ENCODE measurements at places on chromosomes 5 and 9.
A peak's percentile ranks its signal among the peaks of the same experiment; 100 is the strongest.

DNA sequence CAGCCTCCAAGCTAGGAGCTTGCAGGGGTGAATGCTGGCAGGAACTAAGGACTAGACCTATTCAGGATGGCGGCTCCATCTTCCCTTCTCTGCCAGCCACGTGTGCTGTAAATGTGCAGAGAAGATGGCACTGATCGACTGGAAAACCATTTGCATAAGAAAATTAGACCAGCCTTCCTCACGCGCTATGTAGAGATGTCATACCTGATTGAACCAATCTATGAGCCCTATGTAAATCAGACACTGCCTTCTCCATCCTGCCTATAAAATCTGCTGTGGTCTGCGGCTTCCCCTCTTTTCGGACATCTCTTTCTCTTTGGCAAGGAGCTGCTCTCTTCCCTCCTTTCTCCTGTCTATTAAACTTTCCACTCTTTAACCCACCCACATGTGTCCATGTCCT, 91.6 kb downstream of the NPR3 start:
- H3K36me3 ChIP-seq: no peaks in the 10 kb centered on the region
- no peaks in the 10 kb centered on the region for H3K4me1 ChIP-seq
- H3K27me3 ChIP-seq: no peaks in the 10 kb centered on the region
- no peak overlapping the region for H3K27ac ChIP-seq
- no peak overlapping the region for H3K4me3 ChIP-seq

GRCh38 chr9:27799326-27799725, 226.0 kb upstream of the C9orf72 start:
- no peak overlapping the region for H3K4me3 ChIP-seq
- no peaks in the 10 kb centered on the region for H3K27me3 ChIP-seq
- H3K36me3 ChIP-seq: no peaks in the 10 kb centered on the region
- no peaks in the 10 kb centered on the region for H3K4me1 ChIP-seq

DNA sequence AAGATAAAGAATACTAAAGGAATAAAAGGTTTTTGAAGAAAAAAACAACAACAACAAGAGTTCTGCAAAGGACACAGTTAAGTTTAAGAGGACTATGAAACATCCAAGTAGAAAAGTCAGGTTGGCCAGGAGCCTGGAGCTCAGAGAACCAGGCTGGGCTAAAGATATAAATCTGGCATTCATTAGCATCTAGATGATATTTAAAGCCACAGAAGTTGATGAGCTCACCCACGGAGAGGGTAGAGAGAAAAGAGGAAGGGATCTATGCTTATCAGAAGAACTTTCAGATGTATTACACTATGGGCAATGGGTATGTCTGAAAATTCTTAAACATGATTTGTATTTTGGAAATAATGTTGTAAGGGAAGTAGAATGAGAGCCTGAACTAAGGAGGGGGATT, 9.9 kb downstream of the MIER3 start:
- no peaks in the 10 kb centered on the region for H3K27me3 ChIP-seq
- peaks cover 12% of the 10 kb centered on the region for H3K36me3 ChIP-seq
- no peak overlapping the region for H3K4me3 ChIP-seq
- H3K4me1 ChIP-seq: no peaks in the 10 kb centered on the region

DNA sequence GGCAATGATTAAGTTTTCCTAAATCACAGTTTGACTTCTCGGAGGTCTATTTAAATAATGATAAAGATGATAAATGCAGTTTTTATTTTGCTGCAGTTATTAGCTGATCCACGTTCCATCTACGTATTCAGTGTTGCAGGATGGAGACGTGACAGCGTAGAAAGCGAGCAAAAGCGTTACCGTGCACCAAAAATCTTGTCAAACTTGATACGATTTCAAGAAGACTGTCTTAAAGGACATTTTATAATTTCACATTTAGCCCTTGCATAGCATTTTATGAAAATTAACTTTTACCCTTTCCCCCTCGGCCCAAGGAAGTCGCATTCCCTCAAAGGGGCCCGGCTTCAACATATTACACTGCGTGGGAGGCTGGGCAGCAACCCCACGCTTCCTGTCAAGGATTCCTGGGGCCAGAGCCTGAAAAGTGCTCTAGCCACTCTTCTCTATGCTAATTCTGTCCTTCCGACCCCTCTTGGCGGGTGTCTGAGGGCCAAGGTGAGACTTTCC, 7.1 kb upstream of the PURA start:
- H3K36me3 ChIP-seq: no peaks in the 10 kb centered on the region
- peak overlapping the region; percentile 98 for H3K27ac ChIP-seq
- DNase-seq: no peak
- H3K27me3 ChIP-seq: no peaks in the 10 kb centered on the region
- H3K4me3 ChIP-seq: peak overlapping the region; percentile 75
- H3K4me1 ChIP-seq: peaks cover 11% of the 10 kb centered on the region

DNA sequence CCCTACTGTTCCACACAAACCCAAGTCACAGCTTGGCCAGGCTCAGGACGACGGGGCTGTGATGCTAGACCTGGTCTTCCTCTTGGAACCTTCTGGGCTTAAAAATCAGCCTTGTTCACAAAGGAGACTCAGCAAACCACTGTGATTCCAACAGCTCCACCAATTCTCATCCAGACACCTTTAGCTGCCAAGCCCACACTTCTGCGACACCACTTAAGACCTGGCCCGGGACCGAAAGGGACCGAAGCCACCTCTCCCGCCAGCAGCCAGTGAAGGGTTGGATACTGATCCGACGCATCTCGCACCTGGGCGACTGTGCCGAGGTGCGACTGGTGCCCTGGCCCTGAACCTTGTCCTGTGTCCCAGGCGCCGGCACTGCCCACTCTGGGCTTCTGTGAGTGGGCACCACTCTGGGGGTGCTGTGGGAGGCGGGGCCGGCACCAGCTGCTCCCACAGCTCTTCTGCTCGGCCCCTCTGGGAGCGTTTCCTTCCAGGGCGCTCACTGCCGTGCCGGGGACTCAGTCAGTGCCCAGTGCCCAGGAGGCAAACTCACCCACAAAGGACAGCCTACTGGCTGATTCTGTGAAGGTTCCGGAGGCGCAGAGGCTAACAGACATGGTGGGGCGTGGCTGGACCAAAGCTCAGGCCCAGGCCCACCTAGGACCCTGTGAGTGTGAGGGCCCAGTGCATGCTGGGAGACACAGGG, 50.9 kb downstream of the EXD3 start:
- H3K4me3 ChIP-seq: no peak overlapping the region
- H3K36me3 ChIP-seq: no peaks in the 10 kb centered on the region
- no peaks in the 10 kb centered on the region for H3K4me1 ChIP-seq
- no peak for DNase-seq
- no peaks in the 10 kb centered on the region for H3K27me3 ChIP-seq
- H3K27ac ChIP-seq: no peak overlapping the region

- H3K27ac ChIP-seq: no peak overlapping the region
- H3K4me1 ChIP-seq: no peaks in the 10 kb centered on the region
- no peak for DNase-seq
- no peaks in the 10 kb centered on the region for H3K36me3 ChIP-seq
- H3K27me3 ChIP-seq: no peaks in the 10 kb centered on the region
These were observed 165.1 kb downstream of the TLR4 start for GRCh38 chr9:117869287-117869686.

DNA sequence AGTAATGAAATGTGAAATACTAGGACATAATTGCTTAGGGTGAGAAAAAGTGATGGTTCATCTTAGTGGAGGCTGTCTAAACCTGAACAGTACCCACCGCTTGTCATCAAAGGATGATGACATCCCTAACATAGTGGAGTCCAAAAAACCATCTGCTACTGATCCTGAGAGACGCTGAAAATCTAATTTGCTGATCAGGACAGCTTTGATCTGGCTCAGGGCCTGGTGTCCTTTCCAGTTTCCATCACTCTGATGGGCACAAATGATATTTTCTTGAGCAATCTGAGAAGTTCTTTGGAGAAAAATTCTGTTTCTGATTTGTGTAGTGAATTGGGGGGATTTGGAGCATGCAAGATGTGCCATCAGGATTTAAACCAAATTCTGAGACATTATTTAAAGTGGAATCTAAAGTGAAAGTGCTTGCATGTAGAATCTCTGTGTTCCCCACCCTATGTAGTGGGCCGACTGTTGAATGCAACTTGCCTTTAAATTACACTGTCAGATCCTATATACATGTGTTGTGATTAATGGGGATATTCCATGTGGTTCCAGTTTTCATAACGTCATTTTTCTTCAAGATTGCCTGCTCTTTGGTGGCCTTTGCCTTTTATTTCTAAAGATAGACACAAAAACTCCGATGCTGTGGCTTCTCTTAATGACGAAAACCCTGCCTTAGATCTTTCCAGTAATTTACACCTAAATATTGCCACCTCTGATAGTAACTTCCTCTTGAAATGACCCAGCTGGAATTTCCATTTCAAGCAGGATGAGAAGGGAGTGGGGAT, 213.2 kb downstream of the PCSK5 start:
- H3K27me3 ChIP-seq: no peaks in the 10 kb centered on the region
- H3K4me3 ChIP-seq: no peak overlapping the region
- H3K4me1 ChIP-seq: no peaks in the 10 kb centered on the region
- no peak overlapping the region for H3K27ac ChIP-seq
- no peak for DNase-seq

- no peak overlapping the region for H3K4me3 ChIP-seq
- DNase-seq: no peak
- H3K36me3 ChIP-seq: no peaks in the 10 kb centered on the region
- H3K27ac ChIP-seq: no peak overlapping the region
These were observed 343.1 kb upstream of the DAB2 start for GRCh38 chr5:39767916-39768315.

DNA sequence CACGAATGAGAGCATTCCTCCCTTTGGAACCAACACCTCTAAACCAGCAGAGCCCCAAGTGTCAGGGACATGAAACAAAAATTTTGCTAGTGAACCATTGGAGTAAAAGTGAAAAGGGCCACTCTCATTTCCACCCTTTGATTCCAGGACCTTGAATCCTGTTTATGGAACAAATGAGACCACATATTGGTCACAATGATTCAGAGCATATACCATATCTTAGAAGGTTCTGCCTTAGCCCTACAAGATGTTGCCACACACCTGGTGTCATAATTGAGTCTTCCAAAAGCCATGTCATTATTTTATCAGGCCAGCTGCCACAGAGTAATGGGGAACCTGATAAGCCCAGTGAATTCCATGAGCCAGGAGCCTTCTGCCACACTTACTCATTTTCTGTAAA, 66.3 kb upstream of the ZBTB43 start:
- no peak overlapping the region for H3K27ac ChIP-seq
- no peaks in the 10 kb centered on the region for H3K27me3 ChIP-seq
- H3K4me3 ChIP-seq: no peak overlapping the region

- H3K27ac ChIP-seq: no peak overlapping the region
- no peaks in the 10 kb centered on the region for H3K27me3 ChIP-seq
- H3K36me3 ChIP-seq: no peaks in the 10 kb centered on the region
These were observed 768.8 kb upstream of the GRAMD2B start for GRCh38 chr5:125654392-125654791.

- no peak for DNase-seq
- no peaks in the 10 kb centered on the region for H3K4me1 ChIP-seq
- H3K27ac ChIP-seq: no peak overlapping the region
- no peaks in the 10 kb centered on the region for H3K27me3 ChIP-seq
- no peak overlapping the region for H3K4me3 ChIP-seq
These were observed 47.4 kb upstream of the ATG10 start for GRCh38 chr5:81924442-81924841.

DNA sequence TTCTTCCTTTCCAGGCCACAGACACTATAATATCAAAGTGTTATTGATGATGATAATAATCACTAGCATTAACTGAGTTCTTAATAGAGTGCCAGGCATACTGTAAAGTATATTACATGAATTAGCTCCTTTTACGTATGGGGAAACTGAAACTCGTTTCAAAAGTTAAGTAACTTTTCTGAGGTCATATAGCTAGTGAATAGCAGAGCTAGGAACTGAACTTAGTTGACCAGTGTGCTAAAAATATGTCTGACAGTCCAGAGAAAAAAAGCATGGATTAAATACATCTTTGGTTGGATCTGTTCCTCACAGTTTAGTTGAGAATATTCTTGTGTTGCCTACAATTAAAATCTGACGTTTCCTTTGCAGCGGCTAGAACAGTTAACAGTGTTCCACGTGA, 18.4 kb upstream of the CATSPER3 start:
- no peak for DNase-seq
- H3K27ac ChIP-seq: no peak overlapping the region
- no peaks in the 10 kb centered on the region for H3K36me3 ChIP-seq
- H3K4me3 ChIP-seq: no peak overlapping the region
- no peaks in the 10 kb centered on the region for H3K4me1 ChIP-seq

DNA sequence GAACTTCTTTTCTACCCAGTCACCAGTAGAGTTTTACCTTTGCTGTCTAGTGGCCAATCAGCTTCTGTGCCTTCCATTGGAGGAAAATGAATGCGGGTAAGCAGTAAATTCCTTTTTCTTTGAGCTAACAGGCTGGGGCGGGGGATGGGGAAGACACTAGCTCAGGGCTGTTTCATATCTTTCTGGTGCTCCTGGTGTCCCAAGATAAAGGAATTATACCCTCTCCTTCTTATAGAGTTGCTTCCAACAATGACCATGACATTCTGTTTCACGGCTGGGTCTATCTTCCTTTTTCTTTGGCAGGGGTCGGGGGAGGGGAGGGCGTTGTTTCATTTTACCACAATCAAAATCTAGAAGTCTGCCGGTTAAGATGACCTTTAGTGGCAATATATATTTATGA, 51.2 kb upstream of the RPS23 start:
- H3K27ac ChIP-seq: no peak overlapping the region
- H3K4me3 ChIP-seq: no peak overlapping the region
- H3K4me1 ChIP-seq: no peaks in the 10 kb centered on the region
- no peaks in the 10 kb centered on the region for H3K36me3 ChIP-seq

- no peak for DNase-seq
- H3K36me3 ChIP-seq: no peaks in the 10 kb centered on the region
- no peaks in the 10 kb centered on the region for H3K4me1 ChIP-seq
- no peak overlapping the region for H3K4me3 ChIP-seq
These were observed 28.6 kb upstream of the SLC6A19 start for GRCh38 chr5:1172670-1173404.

DNA sequence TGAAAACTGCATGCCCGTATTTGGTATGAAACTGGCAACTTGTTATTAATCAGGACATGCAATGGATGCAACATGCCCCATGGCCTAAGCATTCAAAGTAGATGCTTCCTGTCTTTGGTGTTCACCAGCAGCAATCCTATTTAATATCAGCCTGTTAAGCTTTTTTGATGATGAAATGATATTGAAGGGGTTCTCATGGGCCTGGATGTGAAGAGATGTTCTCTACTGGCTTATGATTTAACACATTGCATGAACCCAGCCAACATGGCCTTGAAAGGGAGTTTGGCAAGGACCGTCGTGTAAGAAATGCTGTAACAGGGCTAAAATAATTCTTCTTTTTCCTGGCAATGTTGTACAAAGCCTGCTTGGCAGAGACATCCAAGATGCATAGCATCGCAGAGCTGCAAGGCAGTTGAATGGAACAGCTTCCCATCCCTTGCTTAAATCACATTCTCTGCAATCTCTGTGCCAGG, 111.2 kb downstream of the SMARCA2 start:
- DNase-seq: no peak
- no peaks in the 10 kb centered on the region for H3K27me3 ChIP-seq
- H3K4me1 ChIP-seq: no peaks in the 10 kb centered on the region
- H3K27ac ChIP-seq: peak overlapping the region; percentile 3
